ENCODE measurements at places on chromosomes 2 and 18.

DNA sequence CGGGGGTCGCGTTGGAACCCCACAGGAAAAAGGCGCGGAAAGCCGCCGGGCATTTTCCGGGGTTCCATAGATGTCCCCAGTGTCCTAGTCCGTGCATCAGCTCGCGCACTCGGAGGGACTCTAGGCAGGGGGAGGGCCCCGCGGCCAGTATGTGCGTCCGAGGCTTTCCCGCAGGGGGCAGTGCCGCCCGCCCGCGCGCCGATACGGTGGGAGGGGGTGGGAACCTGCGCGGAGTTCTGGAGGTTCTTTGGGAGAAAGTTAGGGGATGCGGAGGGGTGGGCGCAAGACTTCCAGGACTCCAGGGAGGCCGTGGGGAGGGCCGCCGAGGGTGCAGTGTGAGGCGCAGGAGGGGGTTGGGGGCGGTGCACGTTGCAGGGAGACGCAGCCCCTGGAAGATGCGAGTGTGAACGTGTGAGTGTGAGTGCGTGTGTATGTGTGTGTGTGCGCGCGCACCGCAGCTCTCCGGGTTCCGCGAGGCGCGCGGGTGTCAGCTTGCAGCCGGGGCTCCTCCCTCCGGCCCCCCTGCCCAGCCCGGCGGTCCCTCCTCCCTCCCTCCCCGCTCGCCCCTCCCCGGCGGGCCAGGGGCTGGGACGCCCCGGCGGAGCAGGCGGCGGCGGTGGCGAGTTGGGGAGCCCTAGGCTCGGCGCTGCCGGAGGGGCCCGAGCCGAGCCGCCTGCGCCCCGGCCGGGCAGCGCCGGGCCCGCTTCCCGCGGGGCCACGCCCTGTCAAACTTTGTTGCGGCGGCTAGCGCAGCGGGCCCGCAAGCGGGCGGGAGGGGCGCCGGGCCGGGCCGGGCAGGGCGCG lies at the start of gene TCF7L1:
TCF7L1 (plus strand) TSS at position 559 of the 804 bp plus-strand sequence. CDS start 293 bp downstream, outside the sequence.
- DNase-seq, result peak; percentile 87

DNA sequence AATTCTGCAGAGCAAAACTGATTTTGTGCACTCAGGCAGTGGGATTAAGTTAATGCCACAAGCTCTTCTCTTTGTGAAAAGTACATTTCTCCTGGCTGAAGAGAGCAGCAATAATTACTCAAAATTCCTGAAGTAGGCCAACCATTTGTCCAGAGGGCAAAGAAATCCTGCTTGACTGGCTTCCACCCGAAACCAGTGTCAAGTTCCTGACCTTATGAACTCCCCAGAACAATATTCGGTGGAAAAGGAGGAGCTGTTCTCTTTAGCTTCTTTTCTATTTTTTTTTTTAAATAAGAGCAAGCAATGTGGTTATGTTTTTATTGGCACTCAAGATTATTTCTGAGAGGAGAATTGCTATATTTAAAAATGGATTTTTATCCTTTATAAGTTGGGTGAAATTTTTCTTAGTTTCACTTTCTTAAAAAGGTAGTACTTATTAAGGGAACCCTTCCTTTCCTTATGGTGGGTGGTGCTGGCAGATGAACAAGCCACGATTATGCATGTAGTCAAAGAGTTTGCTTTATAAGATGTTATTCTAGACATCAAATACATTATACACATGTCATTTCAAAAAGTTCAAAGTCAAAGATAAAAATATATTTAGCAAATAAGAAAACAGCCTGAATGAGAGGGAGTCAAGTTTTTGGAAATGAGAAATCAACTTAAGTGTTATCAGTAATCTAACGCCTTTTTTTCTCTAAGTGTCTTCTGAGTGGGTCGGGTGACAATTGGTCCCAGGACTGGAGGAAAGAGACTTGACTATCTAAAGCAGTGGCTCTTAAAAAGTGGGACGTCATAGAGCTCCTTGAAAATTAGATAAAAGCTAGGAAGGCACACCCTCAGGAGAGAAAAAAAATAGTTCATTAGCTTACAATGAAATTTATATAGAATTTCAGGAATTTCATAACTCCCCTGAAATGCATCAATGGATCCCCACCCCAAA lies 194.5 kb downstream of the IKZF2 start:
- no peak for DNase-seq

DNA sequence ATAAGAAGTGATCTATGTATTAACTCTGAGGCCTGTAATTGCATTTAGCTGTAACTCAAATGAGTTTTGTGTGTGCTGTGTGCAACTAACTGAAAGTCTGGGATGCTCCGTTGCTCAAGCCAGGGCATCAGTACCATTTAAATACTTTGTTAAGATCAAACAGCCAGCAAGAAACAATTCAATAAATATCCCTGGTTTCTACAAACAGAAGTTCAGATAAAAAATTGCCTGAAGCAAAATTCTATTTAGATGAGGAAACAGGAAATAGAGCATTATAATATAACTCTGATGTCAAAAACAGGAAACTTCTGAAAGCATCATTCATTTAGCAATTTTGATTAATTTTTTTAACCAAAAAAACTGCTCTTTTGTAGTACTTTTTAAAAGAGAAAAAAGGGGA lies 18.9 kb upstream of the SLC38A11 start:
- DNase-seq, result no peak

DNA sequence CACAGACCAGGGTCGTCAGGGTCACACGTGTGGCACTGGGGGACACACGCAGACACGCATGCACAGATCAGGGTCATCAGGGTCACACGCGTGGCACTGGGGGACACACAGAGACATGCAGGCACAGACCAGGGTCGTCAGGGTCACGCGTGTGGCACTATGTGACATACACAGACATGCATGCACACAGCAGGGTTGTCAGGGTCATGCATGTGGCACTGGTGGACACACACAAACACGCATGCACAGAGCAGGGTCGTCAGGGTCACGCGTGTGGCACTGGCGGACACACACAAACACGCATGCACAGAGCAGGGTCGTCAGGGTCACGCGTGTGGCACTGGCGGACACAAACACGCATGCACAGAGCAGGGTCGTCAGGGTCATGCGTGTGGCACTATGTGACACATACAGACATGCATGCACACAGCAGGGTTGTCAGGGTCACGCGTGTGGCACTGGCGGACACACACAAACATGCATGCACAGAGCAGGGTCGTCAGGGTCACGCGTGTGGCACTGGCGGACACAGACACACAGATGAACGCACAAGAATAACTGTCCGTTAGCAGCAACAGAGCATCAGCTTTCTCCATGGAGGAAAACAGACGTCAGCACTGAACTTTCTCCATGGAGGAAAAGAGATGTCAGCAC lies 34.9 kb downstream of the HDAC4 start:
- DNase-seq, result no peak

GRCh38 chr2:169329688-169330554 lies 32.4 kb downstream of the LRP2 start:
- DNase-seq, result no peak

- no peak for DNase-seq
These were observed 8.0 kb downstream of the ME2 start for GRCh38 chr18:50886929-50887328.

DNA sequence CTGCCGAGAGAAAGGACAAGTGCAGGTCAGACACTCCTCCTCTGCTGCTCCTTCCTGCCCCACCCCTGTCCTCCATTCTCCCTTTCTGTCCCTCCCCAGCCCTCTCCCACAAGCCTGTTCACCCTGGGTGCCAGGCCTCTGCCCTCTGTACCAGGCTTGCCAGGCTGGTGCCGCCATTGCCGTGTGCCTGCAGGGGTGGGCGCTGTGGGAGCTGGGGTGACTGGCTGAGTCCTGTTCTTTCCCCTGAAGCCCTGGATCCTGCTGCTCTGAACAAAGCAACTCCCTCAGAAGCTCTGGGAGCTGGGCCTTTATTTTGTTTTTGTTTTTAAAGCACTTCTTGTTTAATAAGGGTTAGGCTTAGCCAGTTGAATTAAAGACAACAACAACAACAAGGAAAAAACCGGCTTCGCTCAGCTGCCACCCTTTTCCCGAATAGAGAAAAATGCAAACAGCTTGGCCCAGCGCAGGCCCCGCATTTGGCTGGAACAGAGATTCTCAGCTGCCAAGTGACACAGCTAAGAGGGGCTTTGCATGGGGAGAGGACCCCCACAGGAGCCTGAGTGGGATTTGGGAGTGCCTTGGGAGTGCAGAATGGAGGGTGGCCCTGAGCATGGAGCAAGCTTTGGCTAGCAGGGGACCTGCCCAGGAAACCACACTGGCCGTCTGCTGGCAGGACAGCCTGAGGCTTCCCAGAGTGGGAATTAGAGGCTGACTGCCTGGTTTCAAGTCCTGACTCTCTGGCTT lies 9.1 kb downstream of the PCARE start:
- no peak for DNase-seq

DNA sequence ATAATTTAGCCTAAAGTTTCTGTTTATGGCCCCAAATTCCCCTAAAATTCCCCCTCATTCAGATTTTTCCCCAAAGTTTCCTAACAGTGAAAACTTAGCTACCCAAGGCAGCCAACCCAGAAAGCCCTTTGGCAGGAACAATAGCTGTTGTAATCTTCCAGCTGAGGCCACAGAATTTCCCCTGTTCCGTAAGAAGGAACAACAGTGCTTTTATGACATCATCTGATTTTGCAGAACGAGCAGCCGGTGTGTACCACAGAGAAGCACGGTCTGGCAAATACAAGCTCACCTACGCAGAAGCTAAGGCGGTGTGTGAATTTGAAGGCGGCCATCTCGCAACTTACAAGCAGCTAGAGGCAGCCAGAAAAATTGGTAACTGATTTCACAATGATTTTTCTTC lies 6.3 kb downstream of the TNFAIP6 start:
- no peak for DNase-seq

DNA sequence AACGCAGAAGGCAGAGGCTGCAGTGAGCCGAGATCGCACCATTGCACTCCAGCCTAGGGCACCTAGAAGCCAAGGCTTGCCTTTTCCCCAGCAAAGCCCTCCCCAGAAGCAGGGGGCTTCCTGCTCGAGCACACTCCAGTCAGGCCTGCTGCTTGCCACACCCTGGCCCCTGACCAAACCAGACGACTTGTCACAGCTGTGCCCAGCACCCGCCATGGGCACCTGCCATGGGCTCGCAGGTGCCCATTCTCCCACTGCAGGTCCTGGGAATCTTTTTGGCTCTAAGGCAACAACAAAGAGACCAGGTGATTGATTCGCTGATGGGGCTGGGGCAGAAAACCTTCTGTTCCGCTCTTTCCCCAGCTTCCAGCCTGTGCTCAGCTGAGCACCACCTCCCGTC lies 4.9 kb downstream of the KCNK3 start:
- DNase-seq, result peak; percentile 94

DNA sequence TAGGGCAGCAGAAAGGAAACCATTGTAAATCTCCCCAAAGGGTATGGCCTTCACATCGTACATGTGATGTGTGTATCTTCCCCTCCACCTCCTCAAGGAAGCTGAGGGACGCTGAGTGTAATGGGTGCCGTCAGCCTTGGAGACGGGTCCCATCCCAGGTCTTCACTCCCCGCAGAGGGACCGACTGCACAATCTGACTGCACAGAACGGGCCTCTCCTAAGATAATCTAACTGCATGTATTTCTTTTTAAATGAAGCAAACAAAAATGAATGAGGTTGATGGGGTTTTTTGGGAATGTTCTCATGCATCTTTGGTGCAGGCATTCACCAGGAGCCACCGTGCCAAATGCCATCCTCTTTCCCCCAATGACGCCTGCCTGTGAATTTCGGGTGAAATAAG lies 94.1 kb upstream of the PXDN start:
- no peak for DNase-seq

DNA sequence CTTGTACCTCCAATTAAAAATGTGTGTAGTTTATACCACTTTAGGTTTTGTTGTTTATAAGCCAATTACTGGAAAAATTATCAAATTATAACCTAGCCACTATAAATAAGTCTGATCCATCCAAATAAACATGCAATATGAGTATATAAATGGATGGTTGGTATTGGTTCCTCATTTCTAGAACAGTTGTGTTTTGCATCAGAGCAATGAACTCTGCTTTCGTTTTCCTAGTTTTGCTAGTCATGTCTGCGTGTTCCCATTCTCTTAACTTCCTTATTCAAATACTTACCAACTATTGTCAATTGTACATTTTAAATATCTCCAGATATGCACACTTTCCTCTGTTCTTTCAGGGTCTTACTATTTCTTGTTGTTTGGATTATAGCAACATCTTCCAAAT lies 641.7 kb downstream of the NR4A2 start:
- DNase-seq, result no peak

DNA sequence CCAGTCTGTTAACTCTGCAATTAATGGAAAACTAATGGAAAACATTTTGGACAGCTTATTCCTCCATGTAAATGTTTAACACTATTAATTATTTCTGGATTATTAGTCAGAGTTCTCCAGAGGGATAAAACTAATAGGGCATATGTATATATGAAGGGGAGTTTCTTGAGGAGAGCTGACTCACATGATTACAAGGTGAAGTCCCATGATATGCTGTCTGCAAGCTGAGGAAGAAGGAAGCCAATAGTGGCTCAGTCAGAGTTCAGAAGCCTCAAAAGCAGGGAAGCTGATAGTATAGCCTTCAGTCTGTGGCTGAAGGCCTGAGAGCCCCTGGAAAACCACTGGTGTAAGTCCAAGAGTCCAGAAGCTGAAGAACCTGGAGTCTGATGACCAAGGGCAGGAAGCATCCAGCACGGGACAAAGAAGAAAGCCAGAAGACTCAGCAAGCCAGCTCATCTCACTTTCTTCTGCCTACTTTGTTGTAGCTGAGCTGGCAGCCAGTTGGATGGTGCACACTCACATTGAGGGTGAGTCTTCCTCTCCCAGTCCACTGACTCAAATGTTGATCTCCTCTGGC lies 136.0 kb downstream of the PTH2R start:
- no peak for DNase-seq

GRCh38 chr2:67854798-67855197 lies 208.0 kb downstream of the C1D start:
- no peak for DNase-seq

DNA sequence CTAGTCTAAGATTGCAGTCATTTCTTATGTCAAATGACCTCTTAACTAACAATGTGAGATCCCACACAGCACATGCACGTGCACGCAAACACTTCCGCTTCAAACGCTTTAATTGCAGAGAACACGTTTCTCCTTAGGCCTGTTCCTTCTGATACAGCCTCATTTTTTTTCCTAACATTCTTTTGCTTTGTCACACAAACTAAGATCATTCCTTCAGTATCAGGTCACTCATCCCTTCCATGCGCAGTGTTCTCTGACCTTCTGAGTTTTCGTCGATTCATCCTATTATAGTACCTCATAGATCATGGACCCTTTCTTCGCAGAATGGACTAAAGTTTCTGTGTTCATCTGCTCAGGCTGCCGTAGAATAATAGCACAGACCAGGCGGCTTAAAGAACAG lies 327.1 kb upstream of the CDH19 start:
- no peak for DNase-seq

GRCh38 chr2:88693911-88694414 lies 2.5 kb downstream of the RPIA start:
- DNase-seq, result peak; percentile 54

- DNase-seq, result no peak
These were observed 17.0 kb upstream of the MTCL1 start for GRCh38 chr18:8688216-8688800.

GRCh38 chr2:2026252-2026831 lies 282.0 kb upstream of the PXDN start:
- no peak for DNase-seq

DNA sequence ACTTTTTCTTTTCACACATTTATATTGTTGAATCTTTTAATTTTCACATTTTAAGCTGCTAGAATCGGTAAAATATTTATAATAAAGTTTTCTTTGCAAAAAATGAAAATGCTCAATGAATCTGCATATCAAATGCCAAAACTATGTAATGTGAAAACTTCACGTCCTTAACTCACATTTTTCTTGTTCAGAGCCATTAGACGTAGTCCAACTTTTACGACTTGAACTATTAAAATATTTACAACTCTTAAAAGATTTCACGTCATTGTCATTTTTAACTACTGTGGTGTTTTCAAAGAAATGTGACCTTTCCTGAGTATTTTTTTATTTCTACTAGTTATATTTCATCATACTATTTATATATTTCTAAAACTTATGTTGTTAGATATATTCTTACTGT lies 54.9 kb downstream of the MRPS9 start:
- no peak for DNase-seq

Measured in pancreas (tissue), 10 donors.